Fibroblast of skin of left quadriceps (primary cell): ENCODE measurements at places on chromosomes 7 and 10.

DNA sequence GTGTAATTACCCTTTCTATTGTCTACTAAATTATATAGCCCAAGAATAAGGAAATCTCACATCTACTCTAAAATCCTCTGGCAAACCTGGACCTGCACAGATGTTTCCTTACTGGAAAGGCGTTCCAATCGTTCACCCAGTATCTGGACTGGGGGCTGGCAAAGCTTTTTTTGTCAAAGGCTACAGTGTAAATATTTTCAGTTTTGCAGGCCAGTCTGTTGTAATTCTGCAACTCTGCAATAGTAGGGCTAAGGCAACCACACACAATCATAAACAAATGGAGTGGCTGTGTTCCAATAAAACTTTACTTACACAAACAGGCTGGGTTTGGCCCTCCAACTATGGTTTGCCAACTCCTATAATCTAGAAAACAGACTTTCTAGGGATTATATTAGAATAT is 56.2 kb downstream of the GLI3 start:
- no peak for DNase-seq

GRCh38 chr7:155312633-155313032 is 15.0 kb downstream of the INSIG1 start:
- no peak for DNase-seq

GRCh38 chr7:30074422-30075030 is 46.3 kb downstream of the PLEKHA8 start:
- peak; percentile 23 for DNase-seq

- DNase-seq = no peak
Measured at GRCh38 chr7:97024209-97025129, at the start of gene DLX5. TSS of gene DLX5 (minus strand) at chr7:97024831. CDS start at chr7:97024623, 208 bp downstream.

DNA sequence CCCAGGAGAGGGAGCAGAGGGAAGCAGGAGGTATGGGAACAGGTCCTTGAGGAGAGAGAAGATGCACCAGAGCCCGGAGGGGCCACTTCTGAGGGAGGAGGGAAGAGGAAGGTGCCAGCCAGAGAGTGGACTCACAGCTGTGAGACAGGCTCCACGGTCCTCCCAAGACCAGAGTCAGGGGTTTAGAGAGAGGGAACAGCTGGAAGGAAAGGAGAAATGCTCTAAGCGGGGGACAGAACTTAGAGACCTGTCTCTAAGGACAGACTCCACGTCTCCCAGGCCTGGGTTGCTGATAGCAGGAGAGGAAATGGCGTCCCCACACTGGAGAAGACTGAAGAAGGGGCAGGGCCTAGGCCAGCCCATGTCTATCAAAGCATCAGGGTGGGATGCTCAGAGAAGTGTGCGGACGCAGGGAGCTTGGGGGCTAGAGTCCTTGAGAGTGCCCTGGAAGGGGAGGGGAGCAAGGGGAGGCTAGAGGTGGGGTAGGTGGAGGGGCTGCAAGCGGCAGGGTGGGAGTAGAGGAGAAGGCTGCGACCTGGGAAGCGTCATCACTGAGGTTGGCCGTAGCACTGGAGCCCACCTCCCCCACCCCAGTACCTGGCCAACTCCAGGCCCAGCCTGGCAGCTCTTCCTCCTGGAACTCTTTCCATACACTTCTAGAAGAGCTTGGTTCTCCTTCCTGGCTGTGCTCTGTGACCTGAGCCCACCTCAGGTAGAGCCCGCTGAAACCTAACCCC is 25.6 kb upstream of the GRID1 start:
- DNase-seq = no peak

GRCh38 chr7:46239846-46240245 is 318.8 kb upstream of the IGFBP3 start:
- no peak for DNase-seq

GRCh38 chr10:1197384-1197783 is 141.2 kb downstream of the WDR37 start:
- DNase-seq = no peak

DNA sequence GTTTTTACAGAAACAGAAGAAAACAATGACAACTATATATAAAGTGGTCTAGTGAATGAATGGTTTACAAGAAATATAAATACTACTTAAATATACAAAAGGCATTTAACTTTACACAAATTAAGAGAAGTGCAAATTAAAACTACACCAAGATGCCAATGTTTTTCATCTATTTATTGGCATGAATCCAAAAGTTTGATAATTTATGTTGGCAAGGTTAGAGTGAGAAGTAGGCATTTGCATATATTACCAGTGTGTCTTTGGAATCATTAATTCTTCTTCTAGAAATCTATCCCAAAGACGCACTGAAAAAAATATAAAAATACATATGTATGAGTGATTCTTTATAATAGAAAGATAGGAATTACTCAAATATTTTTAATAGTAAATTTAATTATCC is 457.4 kb downstream of the MDFIC start:
- no peak for DNase-seq

GRCh38 chr10:13717936-13718772 is 131.4 kb downstream of the PRPF18 start:
- peak; percentile 80 for DNase-seq

- DNase-seq = no peak
Measured at GRCh38 chr7:74582447-74583039, 75.0 kb upstream of the GTF2I start.

DNA sequence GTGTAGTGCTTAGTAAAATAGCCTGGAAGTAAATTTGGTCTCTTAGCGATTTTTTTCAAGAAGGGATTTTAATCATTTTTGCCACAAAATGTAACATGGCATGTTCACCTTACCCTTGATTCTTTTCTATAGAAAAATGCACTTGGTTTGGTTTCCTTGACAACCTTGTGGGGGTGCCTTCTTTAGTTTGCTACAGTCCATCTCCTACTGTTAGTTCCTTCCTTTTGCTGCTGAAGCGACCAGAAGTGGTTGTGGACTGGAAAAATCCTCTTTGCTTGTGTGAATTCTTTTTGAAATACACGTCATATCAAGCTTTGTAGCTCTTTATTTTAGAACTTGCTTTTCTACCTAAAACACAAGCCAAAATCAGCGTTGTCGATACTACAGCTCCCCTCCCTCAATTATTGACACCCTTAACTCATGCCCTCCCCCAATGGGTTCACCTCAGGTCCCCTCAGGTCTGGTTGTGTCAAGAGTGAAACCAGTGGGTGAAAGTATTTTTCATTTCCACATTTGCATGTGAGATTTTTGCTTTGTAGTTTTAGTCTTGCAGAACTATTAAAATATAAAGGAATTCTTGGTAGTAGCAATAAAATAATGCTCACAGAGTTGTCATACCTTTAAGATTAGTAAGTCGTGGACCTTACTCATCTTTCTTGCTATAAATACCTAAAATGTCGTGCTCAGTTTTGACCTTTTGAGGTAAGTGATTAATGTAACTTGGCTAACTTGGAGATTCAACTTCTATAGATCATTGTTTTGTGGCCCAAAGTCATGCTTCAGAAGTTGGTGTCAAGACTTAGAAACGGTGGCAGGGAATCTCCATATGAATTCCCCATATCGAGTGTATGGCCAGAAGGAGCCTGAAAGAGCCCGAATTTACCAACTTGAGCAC is 1.5 kb downstream of the ACTR3B start:
- peak; percentile 22 for DNase-seq

- no peak for DNase-seq
Measured at GRCh38 chr10:22344781-22345300, 455 bp upstream of the SPAG6 start.
